ENCODE measurements at places on chromosomes 16 and 17.

DNA sequence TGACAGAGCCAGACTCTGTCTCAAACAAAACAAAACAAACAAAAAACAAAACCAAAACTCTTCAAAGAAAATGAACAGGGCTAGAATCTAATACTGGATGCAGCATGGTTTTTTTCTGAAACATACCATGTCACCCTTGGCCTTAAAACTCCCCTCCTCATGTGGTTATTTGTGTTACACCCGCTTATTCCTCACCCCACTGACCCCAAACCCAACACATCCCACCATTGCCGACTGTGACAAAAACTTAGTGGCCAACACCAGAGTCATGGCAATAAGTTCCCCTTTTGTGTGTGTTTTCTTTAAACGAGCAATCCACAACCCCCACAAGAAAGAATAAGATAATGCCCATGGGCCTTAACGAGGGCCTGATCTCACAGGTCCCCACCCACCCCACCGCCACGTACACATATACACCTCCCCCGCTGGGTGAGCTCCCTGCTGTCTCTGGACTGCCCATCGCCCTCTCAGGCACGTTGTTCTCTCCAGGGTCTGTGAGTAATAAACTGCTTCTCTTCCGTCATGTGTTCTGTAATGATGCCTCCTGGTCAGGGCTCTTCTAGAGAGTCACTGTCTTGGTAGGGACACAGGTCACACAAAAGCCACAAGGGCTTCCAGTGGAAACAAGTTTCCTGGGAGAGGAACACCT is 16.8 kb upstream of the ENGASE start:
- no peak for DNase-seq

GRCh38 chr16:25570131-25570530 is 121.6 kb upstream of the HS3ST4 start:
- no peak for DNase-seq

GRCh38 chr17:19388791-19389785 is 2.1 kb upstream of the MFAP4 start:
- DNase-seq, result no peak

- DNase-seq, result no peak
Observed at GRCh38 chr17:21201298-21201595, 12.7 kb downstream of the TMEM11 start.

DNA sequence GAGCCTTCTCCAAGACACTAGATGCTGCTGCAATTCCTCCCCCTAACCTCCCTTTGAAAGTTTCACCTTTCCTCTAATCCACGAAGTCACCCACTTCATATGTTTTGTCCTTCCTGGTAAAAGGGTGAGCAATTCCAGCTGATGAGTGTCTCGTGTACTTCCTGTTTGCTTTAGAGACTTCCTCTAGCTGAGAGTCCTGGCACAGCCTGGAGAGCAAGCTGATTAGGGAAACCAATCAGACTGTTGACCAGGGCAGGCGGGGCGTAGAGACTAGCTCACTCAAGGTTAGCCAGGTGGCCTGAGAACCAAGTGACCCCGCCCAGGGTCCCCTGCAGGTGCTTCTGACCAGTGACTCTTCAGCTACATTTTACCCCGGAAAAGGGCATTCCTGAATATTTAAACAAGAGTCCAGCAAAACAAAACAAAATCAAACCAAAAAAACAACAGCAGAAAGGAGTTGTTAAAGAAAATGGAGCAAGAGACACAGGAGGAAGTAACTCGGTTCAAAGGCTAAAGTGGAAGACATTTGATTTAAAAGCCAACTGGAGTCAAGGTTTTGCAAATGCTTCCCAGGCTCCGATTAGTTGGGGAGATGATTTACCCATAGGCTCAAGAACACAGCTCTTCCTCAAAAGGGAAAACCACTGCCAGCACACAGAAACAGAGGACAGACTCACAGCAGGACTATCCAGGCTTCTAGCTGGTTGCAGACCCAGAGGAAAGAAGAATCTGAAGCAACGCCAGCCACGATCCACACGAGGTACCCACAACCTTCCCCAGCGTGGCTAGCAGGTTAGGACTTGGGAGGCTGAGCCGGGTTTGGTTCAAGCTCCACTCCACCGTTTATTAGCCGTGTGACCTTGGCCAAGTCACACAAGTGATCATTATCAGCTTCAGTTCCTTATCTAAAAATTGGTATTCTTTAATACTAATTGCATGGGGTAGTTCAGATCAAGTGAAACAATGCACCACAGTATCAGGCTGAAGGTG is 13.4 kb downstream of the HSPB9 start:
- peak; percentile 44 for DNase-seq

- DNase-seq, result no peak
Observed at GRCh38 chr16:11774065-11774626, 22.9 kb downstream of the ZC3H7A start.

DNA sequence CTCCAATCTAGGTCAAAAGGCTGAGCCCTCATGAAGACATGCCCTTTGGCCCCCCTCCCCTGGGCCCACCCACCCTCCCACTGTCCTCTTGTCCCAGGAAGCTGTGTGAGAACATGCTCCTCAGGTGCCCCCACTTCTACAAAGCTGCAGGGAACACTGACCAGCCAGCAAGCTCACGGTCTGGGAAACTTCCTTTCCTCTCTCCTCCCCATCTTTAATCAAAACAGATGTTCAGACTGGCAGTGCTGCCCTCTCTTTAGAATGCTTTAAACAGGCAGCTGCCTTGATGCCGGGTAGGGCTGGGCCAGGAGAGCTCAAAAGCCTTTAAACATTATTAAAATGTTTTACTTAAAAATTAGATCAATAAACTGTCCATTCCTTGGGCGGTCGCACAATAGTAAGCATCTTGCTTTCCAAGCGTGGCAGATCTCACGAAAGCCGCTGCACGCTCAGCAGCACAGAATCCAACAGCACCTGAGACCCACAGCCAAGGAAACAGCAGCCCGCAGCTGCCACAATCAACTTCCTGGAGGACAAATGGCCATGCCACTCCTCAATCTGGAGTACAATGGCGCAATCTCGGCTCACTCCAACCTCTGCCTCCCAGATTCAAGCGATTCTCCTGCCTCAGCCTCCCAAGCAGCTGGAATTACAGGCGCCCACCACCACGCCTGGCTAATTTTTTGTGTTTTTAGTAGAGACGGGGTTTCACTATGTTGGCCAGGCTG is 399.2 kb downstream of the SLC39A11 start:
- DNase-seq, result no peak

DNA sequence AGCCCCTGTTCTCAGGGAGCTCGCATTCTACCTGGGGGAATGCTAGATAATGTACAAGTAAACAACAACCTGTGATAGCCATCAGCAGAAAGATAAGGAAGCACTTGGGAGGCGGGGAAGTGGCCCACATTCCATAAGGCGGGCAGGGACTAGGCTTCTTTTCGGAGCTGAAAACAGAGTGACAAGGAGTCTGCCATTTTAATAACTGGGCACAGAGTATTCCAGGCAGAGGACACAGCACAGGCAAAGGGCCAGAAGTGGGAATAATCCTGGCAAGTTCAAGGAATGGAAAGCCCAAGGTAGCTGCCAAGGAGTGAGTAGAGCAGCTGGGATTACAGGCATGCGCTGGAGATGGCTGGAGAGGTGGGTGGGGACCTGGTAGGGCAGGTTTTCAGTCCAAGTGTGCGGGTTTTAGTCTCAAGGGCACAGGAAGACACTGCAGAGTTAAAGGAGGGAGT is 24.3 kb downstream of the USP43 start:
- no peak for DNase-seq

DNA sequence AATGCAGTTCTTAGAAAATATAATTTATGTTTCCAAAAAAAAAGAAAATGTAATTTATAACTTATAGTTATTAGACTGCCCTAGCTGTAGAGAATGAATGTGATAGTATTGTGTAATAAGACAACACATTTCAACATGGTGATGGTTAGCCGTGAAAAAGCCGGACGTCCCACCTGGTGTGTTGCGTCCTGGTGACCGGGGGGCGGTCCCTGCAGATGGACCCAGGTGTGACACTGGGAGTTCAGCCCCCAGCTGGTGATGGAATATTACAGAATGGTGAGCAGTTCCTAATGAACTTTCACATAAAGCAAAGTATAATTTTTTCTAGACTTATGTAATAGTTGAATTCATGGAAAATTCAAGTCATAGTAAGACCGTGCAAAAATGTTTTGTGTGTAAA is 132.8 kb downstream of the LAT start:
- DNase-seq, result no peak

GRCh38 chr17:55307879-55308278 is 43.1 kb downstream of the HLF start:
- DNase-seq, result no peak

- DNase-seq, result peak; percentile 51
Observed at GRCh38 chr17:13114601-13115031, 96.8 kb upstream of the ELAC2 start.

DNA sequence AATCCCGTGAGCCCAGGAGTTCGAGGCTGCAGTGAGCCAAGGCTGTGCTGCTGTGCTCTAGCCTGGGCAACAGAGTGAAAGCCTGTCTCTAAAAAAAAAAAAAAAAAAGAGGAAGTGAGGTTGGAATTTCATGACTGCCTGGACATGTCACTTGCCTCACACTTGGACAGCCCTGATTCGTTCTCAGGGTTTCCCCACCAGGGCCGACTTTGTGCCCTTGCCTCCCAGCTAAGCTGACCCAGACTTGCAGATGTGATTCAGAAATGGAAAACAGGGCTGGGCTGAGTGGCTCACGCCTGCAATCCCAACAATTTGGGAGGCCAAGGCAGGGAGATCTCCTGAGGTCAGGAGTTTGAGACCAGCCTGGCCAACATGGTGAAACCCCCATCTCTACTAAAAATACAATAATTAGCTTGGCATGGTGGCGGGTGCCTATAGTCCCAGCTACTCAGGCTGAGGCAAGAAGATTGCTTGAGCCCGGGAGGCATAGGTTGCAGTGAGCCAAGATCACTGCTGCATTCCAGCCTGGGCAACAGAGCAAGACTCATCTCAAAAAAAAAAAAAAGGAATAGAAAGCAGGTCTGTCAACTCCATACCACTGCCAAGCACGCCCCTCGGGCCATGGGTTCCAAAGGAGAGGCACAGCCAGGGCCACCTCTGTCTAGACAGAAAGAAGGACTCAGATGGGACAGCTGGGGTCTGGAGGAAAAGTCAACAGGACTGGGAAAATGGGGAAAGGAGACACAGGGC is 46.9 kb downstream of the SOCS1 start:
- peak; percentile 80 for DNase-seq

- DNase-seq, result peak; percentile 44
Observed at GRCh38 chr16:5633845-5634440, 536.3 kb upstream of the EEF2KMT start.

- no peak for DNase-seq
Observed at GRCh38 chr16:64292953-64293352, 828.9 kb downstream of the CDH11 start.

- DNase-seq, result peak; percentile 93
Observed at GRCh38 chr17:57861000-57861789, 11.4 kb upstream of the MRPS23 start.

GRCh38 chr17:36672403-36672918 is 71.1 kb downstream of the MRM1 start:
- no peak for DNase-seq

- DNase-seq, result no peak
Observed at GRCh38 chr16:19264123-19264673, 21.3 kb upstream of the CLEC19A start.

DNA sequence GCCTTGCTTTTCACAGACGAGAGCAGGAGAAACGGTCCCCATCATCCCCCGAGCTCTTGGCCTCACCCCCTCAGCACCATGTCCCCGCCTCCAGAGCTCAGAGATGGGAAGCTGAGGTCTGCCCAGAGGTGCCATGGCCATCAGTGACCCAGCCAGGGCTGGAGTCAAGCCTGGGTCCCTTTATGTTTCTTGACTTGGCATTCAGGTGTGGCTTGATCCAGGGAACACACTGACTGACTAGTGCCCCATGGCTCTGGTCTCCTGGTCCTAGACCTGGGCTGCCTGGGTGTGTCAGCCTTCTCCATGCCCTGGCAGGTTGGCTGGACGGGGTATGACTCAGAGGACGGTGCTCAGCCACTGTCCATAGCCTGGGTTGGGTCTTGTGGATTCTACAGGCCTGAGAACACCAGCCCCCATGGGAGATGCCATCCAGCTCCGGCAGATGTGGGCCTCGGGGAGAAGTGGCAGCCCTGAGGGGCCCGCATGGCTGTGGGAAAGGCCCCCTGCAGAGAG is 54.2 kb downstream of the ZFPM1 start:
- no peak for DNase-seq

- no peak for DNase-seq
Observed at GRCh38 chr17:33204156-33204555, 88.9 kb downstream of the ASIC2 start.

GRCh38 chr16:67979955-67980678 is at the start of gene DPEP3:
Gene DPEP3 (minus strand): TSS chr16:67980499. CDS start chr16:67980380, 119 bp downstream.
- DNase-seq, result no peak

DNA sequence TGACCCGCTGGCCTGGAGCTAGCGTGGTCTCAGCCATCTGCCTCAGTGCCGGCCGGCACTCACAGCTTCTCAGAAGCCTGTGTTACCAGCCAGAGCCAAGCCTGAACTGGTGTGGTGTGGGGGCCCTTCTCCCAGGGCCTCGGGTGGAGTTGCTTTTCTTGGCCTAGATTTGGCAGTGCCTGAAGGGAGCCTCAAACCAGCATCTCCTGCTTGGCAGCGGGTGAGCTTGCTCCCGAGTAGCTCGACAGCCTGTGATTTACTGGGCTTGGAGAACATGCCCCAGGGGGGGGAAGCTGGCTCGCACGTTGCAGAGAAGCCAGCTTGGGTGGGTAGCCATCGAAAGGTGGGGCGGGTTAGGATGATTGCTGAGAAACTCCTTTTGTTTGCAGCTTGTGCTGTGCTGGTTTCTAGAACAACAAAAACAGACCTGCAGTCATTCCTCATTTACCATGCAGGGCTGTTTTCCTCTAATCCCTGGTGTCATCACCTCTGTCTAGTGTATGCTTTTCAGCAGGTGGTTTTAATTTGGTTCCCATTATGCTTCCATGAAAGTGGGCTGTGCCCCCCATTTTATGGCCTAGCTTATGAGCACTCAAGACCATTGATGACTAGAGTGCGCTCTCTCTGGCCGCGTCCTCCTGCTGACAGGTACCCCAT is 42.2 kb downstream of the TBCD start:
- DNase-seq, result no peak

DNA sequence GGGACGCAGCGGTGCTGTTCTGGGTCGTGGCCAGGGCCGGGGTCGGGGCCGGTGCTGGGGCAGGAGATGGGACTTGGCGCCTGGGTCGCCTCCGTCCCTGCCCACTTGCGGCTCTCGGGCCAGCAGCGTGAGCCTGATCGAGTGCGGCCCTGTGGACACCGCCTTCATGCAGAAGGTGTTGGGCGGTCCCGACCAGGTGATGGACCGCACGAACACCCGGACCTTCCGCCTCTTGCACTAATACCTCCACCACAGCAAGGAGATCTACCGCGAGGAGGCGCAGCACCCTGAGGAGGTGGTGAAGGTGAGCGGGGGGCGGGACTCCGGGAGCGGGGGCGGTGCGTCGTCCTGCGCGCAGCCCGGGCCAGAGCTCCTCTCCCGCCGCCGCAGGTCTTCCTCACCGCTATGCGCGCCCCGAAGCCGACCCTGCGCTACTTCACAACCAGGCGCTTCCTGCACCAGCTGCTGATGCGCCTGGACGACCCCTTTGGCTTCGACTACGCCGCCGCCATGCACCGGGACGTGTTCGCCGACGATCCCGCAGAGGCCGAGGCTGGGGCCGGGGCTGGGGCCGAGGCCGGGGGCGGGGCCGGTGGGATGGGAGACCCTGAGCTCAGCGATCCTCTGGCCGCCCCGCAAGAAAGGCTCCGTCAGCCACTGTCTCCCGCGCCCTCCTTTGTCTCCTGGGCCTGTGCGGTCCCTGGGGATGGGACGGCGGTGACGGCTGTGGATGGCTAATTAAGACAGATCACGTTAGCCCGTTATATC is 4.5 kb upstream of the HSD17B1 start:
- no peak for DNase-seq

All from OCI-M1 (cell line).